ENCODE measurements at places on chromosomes 13 and 19.

DNA sequence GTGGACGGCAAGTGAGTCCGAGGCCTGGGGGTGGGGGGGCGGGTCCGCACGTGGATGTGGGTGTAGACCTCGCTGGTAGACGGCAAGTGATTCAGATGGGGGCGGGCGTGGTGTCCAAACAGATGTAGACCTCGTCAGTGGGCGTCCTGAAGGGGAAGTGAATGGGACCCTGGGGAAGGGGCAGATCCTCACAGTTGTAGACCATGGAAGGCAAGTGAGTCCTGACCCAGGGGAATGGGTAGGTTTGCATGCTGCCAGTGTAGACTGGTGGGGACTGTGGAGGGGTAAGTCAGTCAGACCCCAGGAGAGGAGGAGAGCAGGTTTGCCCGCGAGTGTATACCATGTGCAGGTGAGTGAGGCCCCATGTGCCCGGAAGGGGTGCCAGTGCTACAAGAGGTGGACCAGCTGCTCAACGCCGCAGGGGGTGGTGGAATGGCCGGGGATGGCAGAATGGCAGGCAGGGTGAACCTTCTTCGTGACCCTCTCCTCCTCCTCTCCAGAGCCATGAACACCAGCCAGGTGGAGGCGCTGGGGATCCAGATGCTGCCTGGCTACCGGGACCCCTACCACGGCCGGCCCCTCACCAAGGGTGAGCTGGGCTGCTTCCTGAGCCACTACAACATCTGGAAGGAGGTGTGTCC, 22.1 kb downstream of the COLGALT1 start:
- no peak for DNase-seq
- H3K27me3 ChIP-seq = no peaks in the 10 kb centered on the region
- peaks cover 3% of the 10 kb centered on the region for H3K4me1 ChIP-seq
- H3K4me3 ChIP-seq = no peak overlapping the region
- no peak overlapping the region for H3K27ac ChIP-seq

GRCh38 chr13:37534676-37535075, 63.9 kb downstream of the POSTN start:
- H3K27ac ChIP-seq = no peak overlapping the region
- H3K4me1 ChIP-seq = no peaks in the 10 kb centered on the region
- H3K27me3 ChIP-seq = no peaks in the 10 kb centered on the region
- H3K4me3 ChIP-seq = no peak overlapping the region

DNA sequence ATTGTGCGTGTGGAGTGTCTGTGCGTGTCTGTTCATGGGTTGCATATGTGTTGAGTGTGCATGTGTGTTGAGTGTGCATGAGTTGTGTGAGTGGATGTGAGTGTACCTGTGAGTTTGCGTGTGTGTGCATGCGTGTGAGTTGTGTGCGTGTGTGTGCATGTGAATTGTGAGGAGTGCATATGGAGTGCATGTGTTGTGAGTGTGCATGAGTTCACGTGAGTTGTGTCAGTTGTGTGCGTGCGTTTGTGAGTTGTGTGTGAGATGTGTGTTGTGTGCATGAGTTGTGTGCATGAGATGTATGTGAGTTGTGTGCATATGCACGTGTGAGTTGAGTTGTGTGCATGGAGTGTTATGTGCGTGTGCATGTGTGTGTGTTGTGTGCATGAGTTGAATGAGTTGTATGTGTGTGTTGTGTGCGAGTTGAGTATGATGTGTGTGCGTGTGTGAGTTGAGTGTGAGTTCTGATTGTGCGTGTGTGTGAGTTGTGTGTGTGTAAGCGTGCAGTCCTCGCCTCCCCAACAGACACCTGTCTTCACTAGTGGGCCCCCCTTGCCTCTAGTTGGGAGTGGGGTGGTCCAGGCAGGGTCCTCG, 29.3 kb downstream of the TFDP1 start:
- no peak overlapping the region for H3K4me3 ChIP-seq
- no peaks in the 10 kb centered on the region for H3K27me3 ChIP-seq
- no peak overlapping the region for H3K27ac ChIP-seq
- H3K4me1 ChIP-seq = no peaks in the 10 kb centered on the region

GRCh38 chr19:3269916-3270671, 45.6 kb downstream of the CELF5 start:
- no peak for DNase-seq
- H3K4me3 ChIP-seq = no peak overlapping the region
- no peaks in the 10 kb centered on the region for H3K36me3 ChIP-seq
- H3K27ac ChIP-seq = no peak overlapping the region

- no peak overlapping the region for H3K27ac ChIP-seq
- H3K4me1 ChIP-seq = no peaks in the 10 kb centered on the region
- H3K36me3 ChIP-seq = no peaks in the 10 kb centered on the region
- no peak overlapping the region for H3K4me3 ChIP-seq
These were observed 158.7 kb upstream of the GPR12 start for GRCh38 chr13:26919311-26919710.

DNA sequence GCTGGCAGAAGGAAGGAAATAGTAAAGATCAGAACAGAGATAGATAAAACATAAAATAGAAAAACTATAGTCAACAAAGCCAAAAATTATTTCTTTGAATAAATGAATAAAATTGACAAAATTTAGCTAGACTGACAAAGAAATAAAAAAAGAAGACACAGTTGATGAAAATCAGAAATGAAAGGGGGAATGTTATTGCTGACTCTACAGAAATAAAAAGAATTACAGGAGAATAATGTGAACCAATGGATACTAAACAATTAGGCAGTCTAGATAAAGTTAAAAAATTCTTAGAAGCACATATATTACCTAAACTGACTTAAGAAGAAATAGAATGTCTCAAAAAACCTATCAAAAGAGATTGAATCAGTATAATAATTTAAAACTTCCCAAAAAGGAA, 933.8 kb downstream of the PCDH9 start:
- no peak for DNase-seq
- no peaks in the 10 kb centered on the region for H3K27me3 ChIP-seq
- H3K27ac ChIP-seq = no peak overlapping the region

- no peak for DNase-seq
- H3K4me3 ChIP-seq = no peak overlapping the region
- H3K27me3 ChIP-seq = no peaks in the 10 kb centered on the region
- no peaks in the 10 kb centered on the region for H3K4me1 ChIP-seq
- no peaks in the 10 kb centered on the region for H3K36me3 ChIP-seq
These were observed 292.4 kb downstream of the EFNB2 start for GRCh38 chr13:106243011-106243565.

GRCh38 chr19:11208561-11209471, 11.5 kb upstream of the KANK2 start:
- no peak overlapping the region for H3K4me3 ChIP-seq
- H3K27me3 ChIP-seq = no peaks in the 10 kb centered on the region
- no peaks in the 10 kb centered on the region for H3K36me3 ChIP-seq
- no peaks in the 10 kb centered on the region for H3K4me1 ChIP-seq
- no peak overlapping the region for H3K27ac ChIP-seq
- DNase-seq = no peak

DNA sequence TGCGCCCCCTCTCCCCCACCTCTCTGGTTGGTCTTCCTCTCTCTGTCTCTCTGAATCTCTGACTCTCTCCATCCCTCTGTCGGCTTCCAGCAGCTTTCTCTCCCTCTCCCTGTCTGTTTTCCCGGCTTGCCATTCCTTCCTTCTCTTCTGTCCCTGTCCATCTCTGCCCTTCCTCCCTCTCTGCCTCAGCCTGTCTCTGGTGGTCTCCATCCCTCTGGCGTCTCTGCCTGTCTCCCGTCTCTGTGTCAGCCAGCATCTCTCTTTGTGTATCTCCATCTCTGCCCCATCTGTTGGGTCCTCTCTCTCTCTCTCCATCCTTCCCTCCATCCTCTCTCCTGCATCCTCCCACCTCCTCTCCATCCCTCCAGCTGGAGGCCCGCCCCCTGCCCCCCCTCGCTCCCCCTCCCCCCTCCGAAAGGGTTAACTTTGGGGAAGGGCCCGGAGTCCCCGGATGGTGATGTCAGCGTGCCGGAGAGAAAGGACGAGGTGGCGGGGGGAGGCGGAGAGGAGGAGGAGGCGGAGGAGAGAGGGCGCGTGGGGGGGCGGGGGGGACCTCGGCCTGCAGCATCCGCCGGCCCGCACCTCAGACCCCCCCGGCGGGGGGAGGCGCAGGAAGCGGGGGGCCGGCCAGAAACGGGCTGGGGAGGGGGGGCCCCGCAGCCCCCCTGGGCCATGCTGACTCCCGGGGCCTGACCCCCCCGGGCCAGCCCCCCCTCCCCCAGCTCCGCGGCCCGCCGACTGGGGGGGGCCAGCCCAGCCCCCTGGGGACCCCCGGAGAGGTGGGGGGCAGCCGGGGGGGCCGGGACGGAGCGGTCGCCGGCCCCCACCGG, at the start of gene BRSK1:
Gene BRSK1, plus strand, starts transcription at position 450 of the 830 bp plus-strand sequence. CDS start 446 bp downstream, outside the sequence.
- peak; percentile 26 for DNase-seq
- no peak within 1 kb of the TSS for H3K4me3 ChIP-seq
- no peak within 1 kb of the TSS for H3K27ac ChIP-seq
- no peaks in the 10 kb centered on the region for H3K27me3 ChIP-seq

GRCh38 chr19:53775524-53775923, 48.6 kb downstream of the NLRP12 start:
- H3K4me1 ChIP-seq = no peaks in the 10 kb centered on the region
- H3K36me3 ChIP-seq = no peaks in the 10 kb centered on the region
- H3K27me3 ChIP-seq = no peaks in the 10 kb centered on the region
- DNase-seq = no peak

DNA sequence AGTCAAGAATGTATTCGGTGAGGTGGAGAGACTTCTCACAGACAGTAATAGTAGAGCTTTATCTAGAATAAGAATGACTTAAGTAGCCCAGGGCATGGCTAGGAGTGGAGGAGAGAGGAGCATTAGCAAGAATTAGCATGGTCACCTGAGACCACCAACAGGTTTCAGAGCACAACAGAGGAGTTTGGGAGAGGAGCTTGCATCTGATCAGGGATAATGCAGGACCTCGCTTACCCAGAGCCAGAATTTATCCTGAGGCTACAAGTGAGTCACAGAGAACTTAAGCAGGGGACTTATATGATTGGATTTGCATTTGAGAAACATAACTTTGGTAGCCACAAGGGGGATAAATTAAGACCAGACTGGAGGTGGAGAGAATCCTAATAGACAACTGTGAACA, 102.1 kb upstream of the FNDC3A start:
- H3K4me1 ChIP-seq = no peaks in the 10 kb centered on the region
- DNase-seq = no peak
- H3K4me3 ChIP-seq = no peak overlapping the region
- peaks cover 3% of the 10 kb centered on the region for H3K27me3 ChIP-seq
- H3K36me3 ChIP-seq = no peaks in the 10 kb centered on the region

GRCh38 chr13:99062593-99062992, 84.7 kb upstream of the DOCK9 start:
- no peak overlapping the region for H3K4me3 ChIP-seq
- no peaks in the 10 kb centered on the region for H3K36me3 ChIP-seq
- no peak overlapping the region for H3K27ac ChIP-seq
- no peak for DNase-seq

- H3K36me3 ChIP-seq = no peaks in the 10 kb centered on the region
- DNase-seq = no peak
- H3K4me1 ChIP-seq = no peaks in the 10 kb centered on the region
These were observed 416.8 kb upstream of the SPRY2 start for GRCh38 chr13:80757694-80758093.

DNA sequence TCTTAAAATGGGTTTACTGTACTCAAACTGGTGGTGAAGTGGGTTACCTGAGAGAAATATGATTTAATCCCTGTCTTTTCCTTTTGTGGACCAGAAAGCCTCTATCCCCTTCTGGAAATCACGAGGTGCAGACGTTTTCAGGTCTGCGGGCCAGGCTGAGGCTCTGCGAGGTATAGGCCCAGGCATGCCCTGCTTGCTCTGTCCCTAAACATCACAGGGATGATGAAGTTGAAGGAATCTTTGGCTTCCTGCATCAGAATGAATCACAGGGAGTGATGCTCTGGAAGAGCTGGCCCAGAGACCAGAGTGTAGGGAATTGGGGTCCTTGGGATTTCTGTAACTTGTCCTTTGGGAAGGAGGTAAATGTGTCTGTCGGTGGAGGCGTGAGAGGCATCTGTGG, 18.4 kb upstream of the CHST8 start:
- no peaks in the 10 kb centered on the region for H3K36me3 ChIP-seq
- no peak for DNase-seq
- H3K27ac ChIP-seq = no peak overlapping the region
- peaks cover 3% of the 10 kb centered on the region for H3K27me3 ChIP-seq
- no peak overlapping the region for H3K4me3 ChIP-seq
- H3K4me1 ChIP-seq = no peaks in the 10 kb centered on the region

GRCh38 chr19:5624018-5624663, 1.3 kb downstream of the SAFB start:
- H3K27ac ChIP-seq = peak overlapping the region; percentile 96
- peak overlapping the region; percentile 94 for H3K4me3 ChIP-seq
- H3K36me3 ChIP-seq = peaks cover 46% of the 10 kb centered on the region
- H3K4me1 ChIP-seq = peaks cover 86% of the 10 kb centered on the region

- H3K27me3 ChIP-seq = no peaks in the 10 kb centered on the region
- peaks cover 7% of the 10 kb centered on the region for H3K4me1 ChIP-seq
- no peak for DNase-seq
- no peak overlapping the region for H3K27ac ChIP-seq
- H3K36me3 ChIP-seq = no peaks in the 10 kb centered on the region
These were observed 18.4 kb upstream of the CBY2 start for GRCh38 chr13:45683701-45684100.

DNA sequence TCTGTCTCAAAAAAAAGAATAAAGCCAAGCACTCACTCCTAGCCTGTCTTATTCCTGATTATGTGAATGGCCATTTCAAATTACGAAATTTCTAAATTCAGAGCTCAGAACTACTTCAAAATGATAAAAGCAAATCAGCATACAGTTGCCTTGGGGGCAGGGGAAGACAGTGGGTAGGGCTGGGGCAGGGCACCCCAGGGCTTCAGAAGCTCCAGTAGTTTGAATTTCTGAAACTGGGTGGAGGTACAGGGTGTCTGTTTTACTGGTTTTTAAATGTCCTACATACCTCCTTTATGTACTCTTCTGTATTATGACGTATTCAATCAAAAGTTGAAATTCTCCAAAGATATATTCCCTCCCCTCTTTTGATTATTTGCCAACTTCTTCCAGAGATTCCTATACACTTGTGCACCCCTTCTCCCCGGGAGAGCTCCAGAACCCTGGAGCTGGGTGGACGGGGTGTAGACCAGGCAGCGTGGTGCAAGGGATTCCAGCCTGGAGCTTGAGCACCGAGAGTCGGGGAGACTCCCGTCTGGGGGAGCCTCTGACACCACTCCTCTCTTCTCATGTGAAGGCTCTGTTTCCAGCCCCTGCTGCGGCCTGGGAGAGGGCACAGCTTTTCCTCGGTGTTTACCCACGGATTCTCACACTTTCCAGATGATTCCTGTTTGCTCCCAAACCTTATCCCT, 84.7 kb upstream of the GPR183 start:
- H3K27ac ChIP-seq = no peak overlapping the region
- H3K36me3 ChIP-seq = peaks cover 2% of the 10 kb centered on the region
- H3K27me3 ChIP-seq = no peaks in the 10 kb centered on the region
- peaks cover 9% of the 10 kb centered on the region for H3K4me1 ChIP-seq
- DNase-seq = no peak
- H3K4me3 ChIP-seq = no peak overlapping the region

GRCh38 chr13:51645761-51646670, 61.8 kb downstream of the WDFY2 start:
- no peaks in the 10 kb centered on the region for H3K27me3 ChIP-seq
- no peaks in the 10 kb centered on the region for H3K36me3 ChIP-seq
- H3K4me1 ChIP-seq = peaks cover 44% of the 10 kb centered on the region
- peak overlapping the region; percentile 75 for H3K4me3 ChIP-seq

GRCh38 chr19:33259539-33259938, 33.9 kb upstream of the SLC7A10 start:
- H3K4me1 ChIP-seq = peaks cover 10% of the 10 kb centered on the region
- DNase-seq = no peak
- no peaks in the 10 kb centered on the region for H3K36me3 ChIP-seq
- no peak overlapping the region for H3K4me3 ChIP-seq
